ENCODE measurements at places on chromosomes 11 and 22.

- no peak for DNase-seq
Measured at GRCh38 chr11:5486003-5486402, 2.5 kb upstream of the OR52D1 start.

DNA sequence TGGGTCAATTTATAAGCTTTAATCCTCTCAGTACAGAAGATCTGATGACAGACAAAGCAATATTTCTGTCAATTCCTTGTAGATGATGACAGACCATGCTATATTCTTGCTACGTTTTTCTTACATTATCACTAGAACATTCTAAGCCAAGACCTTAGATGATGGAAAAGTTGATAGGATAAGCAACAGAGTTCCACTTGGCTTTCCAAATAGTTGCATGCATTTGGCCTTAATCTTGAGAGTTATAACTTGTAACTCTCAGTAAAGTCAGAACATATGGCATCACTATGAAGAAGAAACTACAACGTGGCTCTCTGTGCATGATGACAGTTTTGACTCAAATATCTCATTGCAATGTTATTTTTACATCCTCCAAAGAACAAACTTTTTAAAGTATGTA, 544.3 kb upstream of the LRRC4C start:
- no peak for DNase-seq

- no peak for DNase-seq
Measured at GRCh38 chr11:112723676-112724495, 237.3 kb upstream of the NCAM1 start.

DNA sequence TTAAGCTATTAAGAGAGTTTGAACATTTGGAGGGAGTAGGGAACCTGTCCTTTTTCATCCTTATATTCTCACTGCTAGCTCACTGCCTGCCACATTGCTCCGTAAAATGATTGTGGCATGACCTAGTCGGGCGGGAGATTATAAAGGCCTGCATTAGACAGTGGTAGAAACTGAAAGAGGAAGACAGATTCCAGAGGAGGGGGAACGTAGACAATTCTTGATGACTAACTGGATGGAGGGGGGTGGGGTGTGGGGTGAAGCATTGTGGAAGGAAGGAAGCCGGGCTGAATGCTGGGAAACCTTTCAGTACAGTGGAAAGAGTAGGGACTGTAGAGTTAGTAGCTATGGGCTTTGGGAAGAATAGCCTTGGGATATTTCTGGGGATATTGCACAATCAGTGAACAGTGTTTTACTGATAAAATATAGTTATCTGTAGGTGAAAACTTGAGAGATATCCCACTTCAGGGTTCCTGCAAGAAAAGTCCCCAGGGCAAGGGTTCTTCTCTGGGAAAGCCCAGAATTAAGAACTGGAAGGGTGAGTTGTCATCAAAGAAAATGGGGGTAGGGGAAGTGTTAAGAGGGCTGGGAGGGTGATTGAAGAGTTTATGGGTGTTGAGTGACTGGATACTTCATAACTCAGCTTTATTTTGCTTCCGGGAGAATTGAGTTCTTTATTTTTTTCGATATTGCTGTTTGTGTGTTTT, 2.1 kb downstream of the MED15 start:
- DNase-seq = peak; percentile 95

- DNase-seq = no peak
Measured at GRCh38 chr11:108882211-108882831, 217.5 kb downstream of the DDX10 start.

DNA sequence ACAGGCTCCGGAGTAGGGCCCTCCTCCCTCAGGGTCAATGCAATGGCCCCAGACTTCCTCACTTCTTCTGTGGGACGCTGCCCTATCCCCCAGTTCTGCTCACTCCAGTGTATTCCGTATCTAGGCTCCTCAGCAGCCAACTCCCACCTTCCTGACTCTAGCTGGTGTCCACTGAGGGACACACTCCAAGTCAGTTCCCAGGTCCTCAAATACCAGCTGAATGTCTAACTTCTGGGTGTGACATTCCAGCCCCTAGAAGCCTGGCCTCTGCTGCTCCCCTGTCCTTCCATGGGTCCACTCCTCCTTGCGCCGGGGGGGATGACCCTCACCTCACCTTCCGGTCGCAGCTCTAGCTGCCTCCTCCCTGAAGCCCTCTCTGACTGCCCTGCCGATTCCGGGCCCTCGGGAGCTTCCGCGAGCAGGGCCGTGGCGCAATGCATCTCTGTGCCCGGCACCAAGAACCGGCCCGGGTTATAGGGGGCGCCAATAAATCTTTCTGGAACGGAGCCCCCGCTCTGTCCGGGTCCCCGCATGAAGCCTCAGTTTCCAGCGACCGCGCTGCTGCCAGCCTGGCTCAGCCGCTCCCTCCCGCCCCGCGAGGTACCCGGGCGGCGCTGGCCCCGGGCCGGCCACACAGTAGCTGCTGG, 15.4 kb downstream of the BAD start:
- DNase-seq = peak; percentile 16

GRCh38 chr11:59448484-59448883, 8.3 kb upstream of the OR4D6 start:
- DNase-seq = no peak
